Suppressor macrophage treated with lipopolysaccharide for 4 hours (primary cell): ENCODE measurements at places on chromosomes 1 and 21.
A peak's percentile ranks its signal among the peaks of the same experiment; 100 is the strongest.

- DNase-seq, result no peak
Observed at GRCh38 chr1:65505547-65506300, 85.3 kb downstream of the LEPR start.

- no peak for DNase-seq
Observed at GRCh38 chr21:44720170-44720569, 8.8 kb upstream of the TSPEAR start.

DNA sequence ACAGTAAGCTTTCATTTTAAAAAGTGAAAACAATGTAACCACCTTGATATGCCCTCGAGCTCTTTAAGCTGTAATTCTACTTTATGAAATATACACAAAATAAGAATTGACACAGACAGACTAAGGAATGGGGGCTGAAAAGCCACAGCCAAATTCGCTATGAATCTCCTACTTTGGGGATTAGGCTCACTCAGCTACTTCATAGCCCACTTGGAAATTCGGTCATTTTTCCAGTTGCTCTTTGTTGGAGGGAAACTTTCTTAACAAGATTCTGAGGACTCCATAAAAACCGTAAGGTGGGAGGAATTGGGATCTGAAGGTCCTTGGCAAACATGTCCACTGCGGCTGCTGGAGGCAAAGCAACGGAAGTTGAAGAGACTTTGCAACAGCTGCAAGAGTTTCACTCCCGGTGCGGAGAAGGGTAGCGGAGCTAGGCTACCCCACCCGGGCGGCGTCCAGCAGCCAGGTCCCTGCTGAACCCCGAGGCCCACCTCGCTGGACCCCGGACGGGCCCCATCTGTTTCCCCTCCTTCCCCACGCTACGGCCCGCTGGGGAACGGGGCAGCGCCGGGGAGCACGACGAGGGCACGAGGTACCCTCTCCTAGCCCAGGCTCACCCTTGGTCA lies 634 bp downstream of the MYCBP start:
- peak; percentile 41 for DNase-seq

DNA sequence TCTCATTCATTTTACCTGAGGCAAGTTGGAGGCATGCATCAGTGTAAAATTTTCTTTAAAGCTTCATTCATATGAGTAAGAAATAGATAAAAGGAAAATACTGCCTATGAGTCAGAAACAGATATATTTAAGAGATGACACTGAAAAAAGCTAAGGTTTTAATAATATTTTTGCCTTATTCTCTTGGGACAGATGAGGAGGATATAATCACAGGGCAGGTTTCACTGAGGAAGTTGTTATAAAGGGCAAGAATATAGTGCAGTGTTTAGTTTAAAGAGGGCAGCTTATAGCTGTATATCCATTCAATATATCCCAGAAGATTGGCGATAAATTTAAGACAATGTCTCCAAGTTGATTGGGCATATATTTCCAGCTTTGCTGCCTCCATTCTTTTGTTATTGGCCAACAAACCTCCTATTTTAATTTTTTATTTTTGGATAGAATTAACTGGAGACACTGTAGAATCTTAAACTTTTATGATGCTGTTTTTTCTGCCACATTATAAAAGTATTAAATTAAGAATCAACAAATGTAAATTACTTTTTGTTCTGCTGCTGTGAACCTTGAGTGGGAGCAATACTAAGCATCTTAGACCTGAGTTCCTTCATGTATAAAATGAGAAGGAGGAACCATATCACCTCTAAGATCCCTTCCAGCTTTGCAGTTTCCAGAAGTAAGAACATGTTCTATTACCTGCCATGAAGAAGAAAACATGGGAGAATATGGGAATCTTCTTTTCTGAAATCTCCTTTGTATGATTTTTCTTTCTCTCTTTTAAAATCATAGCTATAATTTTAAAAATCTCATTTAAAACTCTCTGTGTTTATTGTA lies 171.6 kb downstream of the S1PR1 start:
- DNase-seq, result no peak

GRCh38 chr1:151834239-151834638 lies 2.6 kb upstream of the RORC start:
- no peak for DNase-seq

DNA sequence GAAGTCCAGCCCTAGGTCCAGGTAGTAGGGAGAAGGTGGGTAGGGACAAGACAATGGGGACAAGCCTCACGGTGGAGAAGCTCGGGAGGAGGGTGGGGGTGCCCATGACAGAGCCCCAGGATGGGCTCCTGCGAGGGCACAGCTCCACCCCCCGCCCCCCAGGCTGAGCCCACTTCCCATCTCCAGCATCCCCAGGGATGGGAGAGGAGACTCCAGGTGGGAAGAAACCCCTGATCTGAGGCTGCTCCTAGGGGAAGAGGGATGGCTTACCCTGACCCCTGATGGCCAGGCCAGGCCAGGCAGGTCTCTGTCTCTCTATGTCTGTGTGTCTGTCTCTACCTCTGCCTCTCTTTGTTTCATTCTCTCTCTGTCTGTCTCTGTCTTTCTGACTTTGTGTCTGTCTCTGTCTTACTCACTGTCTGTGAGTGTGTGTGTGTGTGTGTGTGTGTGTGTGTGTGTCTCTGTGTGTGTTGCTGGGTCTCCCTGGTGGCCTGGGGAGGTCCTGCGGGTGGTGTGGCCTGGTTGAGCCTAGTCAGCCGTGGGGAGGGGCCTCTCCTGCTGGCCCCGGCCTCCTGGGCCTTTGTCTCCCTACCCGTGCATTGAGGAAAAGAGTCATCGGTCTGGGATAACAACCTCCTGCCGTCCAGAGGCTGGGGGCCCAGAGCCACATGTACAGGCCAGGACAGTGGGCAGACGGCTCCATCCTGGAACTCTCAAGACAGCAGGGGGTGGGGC lies 45.7 kb downstream of the WNT9A start:
- no peak for DNase-seq

GRCh38 chr21:46144464-46145070 lies 10.8 kb downstream of the FTCD start:
- DNase-seq, result no peak

- no peak for DNase-seq
Observed at GRCh38 chr1:40740039-40740996, 43.3 kb upstream of the KCNQ4 start.

DNA sequence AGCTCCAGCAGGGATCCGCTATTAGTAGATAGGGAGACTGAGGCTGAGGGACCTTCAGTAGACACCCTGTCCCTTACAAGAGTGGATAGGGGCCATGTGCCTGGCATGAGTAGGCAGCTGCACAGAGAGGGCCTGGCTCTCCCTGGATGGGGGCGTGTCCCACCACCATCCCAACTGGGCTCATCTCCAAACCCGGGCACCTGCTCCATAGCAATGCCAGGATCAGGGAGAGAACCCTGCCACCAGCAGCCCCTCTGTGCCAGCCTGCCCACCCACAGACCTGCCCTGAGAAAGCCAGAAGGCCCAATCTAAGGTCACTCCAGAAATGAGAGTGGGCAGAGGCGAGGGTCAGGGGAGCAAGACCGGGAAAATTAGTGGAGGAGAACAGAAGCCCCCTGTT lies 121.3 kb downstream of the GRIK3 start:
- DNase-seq, result no peak

GRCh38 chr1:235027076-235027861 lies 101.4 kb downstream of the TOMM20 start:
- DNase-seq, result no peak

DNA sequence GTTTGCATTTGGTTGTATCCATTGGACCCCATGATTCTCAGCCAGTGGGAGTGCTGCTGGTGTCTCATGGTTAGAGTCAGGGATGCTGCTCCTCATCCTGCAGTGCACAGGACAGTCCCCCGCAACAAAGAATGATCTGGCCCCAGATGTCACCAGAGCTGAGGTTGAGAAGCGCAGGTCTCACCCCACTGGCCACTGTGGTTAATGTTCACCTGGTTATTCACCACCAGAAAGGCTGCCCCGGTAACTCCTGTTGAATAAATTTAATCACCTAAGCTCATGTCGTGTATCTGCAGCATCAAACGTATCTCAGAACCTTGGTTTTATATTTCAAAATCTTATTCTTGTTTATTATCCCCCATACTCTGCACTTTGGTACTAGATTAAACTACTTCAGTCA lies 75.8 kb downstream of the ATP5PO start:
- DNase-seq, result no peak

DNA sequence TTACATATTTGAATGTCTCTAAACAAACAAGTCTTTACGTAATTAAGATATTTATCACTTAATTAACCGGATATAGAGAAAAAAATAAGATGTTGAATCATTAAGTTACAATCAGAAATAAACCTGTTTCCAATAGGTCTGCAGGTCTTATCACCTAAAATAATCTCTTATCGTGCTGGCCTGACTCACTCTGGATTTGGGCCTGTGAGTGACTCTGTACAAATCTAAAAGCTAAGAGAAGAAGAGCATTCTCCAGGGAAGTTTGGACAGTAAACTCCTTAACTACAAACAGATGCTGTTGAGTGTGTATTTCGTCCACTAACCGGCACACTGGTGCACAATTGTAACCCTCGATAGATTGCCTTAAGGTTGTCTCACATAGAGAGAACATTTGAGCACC lies 25.3 kb downstream of the CEP104 start:
- no peak for DNase-seq

GRCh38 chr1:64687725-64688327 lies 57.0 kb upstream of the RAVER2 start:
- peak; percentile 64 for DNase-seq

- peak; percentile 26 for DNase-seq
Observed at GRCh38 chr21:36113647-36114428, 21.0 kb upstream of the CBR3 start.

- DNase-seq, result no peak
Observed at GRCh38 chr1:59673573-59674450, 140.9 kb upstream of the HOOK1 start.

DNA sequence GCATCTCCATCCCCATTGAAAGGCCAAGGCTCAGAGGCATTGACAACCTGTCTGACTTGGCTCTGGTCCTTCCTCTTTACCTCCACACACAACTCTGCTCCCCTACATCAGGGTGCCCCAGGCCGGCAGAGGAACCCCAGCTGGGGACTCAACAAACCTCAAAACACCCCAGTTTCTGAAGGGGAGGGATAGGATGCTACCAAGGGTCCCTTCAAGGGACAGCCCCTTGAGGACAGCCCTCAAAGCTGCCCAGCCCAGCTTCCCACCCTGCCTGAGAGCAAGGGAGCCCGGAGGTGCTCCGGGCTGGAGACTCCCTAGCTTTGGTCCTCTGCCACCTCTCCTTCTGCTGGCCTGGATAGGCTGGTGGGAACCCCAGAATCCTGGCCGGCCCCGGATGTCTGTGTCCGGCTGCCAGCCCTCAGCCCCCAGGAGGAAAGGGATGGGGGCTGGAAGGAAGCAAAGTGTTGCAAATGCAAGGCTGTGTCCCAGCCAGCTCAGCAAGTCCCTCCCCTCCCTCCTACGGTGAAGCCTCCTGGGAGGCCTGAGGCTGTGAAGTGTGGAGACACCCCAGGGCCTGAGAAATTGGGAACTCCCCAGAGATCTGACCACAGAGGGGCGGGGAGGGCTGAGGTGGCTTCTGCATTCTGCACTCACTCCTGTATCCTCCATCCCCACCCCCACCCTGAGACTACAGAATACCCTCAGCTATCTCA lies 1.1 kb upstream of the MARCKSL1 start:
- DNase-seq, result peak; percentile 94

DNA sequence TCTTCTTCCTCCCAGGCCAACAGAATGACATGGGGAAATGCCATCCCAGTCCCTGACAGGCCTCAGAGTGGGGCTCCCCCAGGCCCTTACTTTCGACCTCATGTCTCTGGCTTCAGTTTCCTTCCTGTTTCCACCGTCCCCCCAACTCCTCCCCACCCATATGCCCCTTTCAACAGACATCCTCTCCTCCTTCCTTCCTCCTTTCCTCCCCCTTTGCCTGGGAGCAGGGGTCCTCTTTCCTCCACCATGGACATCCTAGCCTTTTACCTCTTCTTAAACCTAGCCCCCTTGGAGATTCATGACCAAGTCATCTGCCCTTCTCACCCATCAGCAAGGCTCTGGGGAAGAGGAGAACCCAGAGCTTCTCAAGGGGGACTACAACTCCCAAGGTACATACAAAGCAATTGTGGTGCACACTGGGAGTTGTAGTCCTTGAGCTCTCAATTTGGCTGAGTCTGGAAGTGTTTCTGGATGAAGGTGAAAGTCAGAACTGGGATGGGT lies 4.0 kb downstream of the ZBTB7B start:
- peak; percentile 65 for DNase-seq

GRCh38 chr1:37338658-37339057 lies 135.7 kb upstream of the ZC3H12A start:
- no peak for DNase-seq
